Natural killer cell treated with Interleukin-12 subunit alpha and Interleukin-12 subunit beta and Interleukin-15 and Interleukin-18, amount 100 ng/mL, for 72 hours (primary cell): ENCODE measurements at places on chromosomes 5 and 9. TPM values are rescaled to one million over a fixed set of nuclear protein-coding genes. Genes with fewer than 3 reads are reported as not detected.

DNA sequence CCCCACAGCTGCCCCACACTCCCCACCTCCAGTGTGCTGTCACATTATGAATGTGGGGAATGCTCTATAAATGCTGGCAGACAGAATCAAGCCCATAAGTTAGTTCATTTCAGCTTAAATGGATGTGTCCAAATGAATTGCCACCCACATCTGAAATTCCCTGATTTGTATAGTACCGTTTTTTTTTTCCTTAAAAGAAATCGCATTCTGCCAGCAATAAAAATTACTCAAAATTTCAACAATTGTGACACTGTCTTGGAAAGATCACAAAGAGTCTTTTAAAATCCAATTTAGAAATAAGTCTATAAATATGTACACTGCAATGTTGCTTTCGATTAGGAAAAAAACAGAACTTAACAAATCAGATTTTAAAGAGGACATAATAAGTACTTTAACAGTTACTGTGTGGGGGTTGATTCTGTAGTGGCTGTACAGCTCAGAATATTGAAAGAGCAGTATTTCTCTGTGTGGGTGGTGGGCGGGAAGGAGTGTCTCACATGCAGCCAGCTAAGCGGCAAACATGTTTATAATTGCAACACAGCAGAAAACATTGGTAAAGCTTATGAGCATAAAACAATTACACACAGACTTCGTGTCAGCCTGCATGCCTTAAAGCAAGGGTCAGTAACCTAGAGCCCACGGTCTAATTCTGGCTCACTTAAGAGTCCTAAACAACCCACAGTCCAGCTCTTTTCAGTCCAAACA is 24.9 kb upstream of the CSNK1G3 start:
- no peak overlapping the region for H3K27ac ChIP-seq
- H3K27me3 ChIP-seq: peaks cover 21% of the 10 kb centered on the region

- H3K36me3 ChIP-seq: peaks cover 10% of the 10 kb centered on the region
- H3K4me3 ChIP-seq: no peak overlapping the region
- no peak for DNase-seq
- no peak overlapping the region for H3K27ac ChIP-seq
- no peaks in the 10 kb centered on the region for H3K27me3 ChIP-seq
Observed at GRCh38 chr9:93536874-93537273, 39.5 kb upstream of the PHF2 start.

DNA sequence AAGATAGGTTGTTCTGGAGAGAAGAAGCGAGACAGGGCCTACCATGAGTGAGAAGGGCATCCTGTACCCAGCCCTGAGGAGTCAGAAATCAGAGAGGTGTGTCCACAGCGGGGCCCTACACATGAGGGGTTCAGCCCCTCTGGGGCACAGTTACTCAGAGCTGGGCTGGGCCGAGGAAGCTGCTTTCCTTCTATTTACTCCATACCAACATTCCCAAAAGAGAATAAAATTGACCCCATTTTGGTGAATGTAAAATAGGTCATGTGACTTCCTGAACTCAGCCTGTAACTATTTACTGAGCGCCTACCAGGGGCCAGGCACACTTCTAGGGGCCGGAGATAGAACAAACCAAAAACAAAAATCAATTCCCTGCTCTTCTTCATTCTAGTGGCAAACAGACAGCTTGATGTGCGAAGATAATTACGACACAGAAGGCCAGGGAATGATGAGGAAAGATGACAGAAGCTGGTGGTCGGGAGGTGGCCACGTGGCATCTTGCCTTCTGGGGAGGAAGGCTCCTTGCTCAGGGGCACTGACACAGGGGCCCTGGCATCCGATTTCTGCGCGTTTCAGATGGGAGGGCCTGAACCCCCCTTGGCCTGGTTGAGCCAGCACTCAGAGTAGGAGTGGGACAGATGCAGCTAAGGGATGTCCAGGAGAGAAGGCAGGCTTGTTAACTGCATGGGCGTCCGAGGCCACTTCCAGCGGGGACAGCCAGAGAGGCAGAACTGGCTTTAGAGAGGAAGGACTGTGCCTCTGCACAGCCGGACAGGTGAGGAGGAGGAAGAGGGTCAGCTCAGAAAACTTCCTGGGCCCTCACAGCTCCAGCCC is 121.8 kb downstream of the NSG2 start:
- H3K4me3 ChIP-seq: no peak overlapping the region
- peaks cover 11% of the 10 kb centered on the region for H3K27me3 ChIP-seq
- no peaks in the 10 kb centered on the region for H3K36me3 ChIP-seq
- no peak for DNase-seq
- no peak overlapping the region for H3K27ac ChIP-seq

DNA sequence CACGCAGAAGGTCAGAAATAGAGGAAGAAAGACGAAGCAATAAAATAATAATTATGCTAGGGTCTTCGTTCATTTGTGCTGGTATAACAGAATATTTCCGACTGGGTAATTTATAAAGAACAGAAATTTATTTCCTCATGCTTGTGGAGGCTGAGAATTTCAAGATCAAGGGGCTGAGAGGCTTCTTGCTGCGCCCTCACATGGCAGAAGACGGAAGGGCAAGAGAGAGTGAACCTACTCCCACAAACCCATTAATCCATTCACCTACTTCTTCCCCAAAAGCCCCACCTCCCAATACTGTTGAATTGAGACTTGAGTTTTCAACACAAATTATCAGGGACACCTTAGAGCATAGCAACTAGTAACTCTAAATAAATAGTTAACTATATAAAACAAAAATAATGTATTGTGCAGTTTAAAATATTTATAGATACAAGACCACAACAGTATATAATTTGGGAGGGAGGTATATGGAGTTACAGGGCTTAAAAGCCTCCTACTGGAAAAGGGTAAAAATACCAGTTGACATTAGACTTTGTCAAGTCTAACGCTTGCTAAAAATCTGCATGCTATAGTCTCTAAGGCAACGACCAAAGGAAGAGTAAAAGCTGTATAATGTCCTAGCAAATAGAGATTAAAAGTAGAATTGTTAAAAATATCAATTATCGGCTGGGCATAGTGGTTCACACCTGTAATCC is 40.3 kb upstream of the NAA35 start:
- H3K27me3 ChIP-seq: no peaks in the 10 kb centered on the region
- no peak overlapping the region for H3K4me3 ChIP-seq
- no peak overlapping the region for H3K27ac ChIP-seq
- H3K4me1 ChIP-seq: peaks cover 6% of the 10 kb centered on the region
- H3K36me3 ChIP-seq: no peaks in the 10 kb centered on the region
- no peak for DNase-seq

DNA sequence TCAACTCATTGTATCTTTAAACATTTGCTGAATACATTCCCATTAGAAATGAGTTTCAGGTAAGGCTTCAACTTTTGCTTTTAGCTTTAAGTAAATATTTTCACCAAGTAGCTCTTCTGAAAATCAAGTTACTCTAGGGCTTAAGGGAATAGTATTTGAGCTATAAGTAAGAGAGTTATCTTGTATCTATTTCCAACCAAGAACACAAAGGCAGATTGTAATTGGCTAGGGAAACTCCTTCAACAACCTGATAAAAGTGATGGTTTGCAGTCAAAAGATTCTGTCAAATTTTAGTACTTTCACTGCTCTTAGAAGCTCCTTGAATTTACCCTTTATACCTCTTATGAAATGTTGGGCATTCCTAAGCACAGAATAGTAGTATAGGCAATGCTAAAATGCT is 13.0 kb downstream of the ELL2 start:
- H3K27me3 ChIP-seq: no peaks in the 10 kb centered on the region
- H3K36me3 ChIP-seq: peaks cover 19% of the 10 kb centered on the region
- no peak overlapping the region for H3K27ac ChIP-seq
- DNase-seq: no peak

GRCh38 chr5:945691-946551 is 53.2 kb downstream of the TRIP13 start:
- DNase-seq: no peak
- H3K4me1 ChIP-seq: no peaks in the 10 kb centered on the region
- H3K27me3 ChIP-seq: peaks cover 36% of the 10 kb centered on the region
- no peaks in the 10 kb centered on the region for H3K36me3 ChIP-seq

GRCh38 chr5:132019337-132019736 is 7.9 kb upstream of the ACSL6 start:
- peak overlapping the region; percentile 86 for H3K27ac ChIP-seq
- H3K4me3 ChIP-seq: no peak overlapping the region
- H3K27me3 ChIP-seq: peaks cover 24% of the 10 kb centered on the region
- peaks cover 44% of the 10 kb centered on the region for H3K4me1 ChIP-seq

DNA sequence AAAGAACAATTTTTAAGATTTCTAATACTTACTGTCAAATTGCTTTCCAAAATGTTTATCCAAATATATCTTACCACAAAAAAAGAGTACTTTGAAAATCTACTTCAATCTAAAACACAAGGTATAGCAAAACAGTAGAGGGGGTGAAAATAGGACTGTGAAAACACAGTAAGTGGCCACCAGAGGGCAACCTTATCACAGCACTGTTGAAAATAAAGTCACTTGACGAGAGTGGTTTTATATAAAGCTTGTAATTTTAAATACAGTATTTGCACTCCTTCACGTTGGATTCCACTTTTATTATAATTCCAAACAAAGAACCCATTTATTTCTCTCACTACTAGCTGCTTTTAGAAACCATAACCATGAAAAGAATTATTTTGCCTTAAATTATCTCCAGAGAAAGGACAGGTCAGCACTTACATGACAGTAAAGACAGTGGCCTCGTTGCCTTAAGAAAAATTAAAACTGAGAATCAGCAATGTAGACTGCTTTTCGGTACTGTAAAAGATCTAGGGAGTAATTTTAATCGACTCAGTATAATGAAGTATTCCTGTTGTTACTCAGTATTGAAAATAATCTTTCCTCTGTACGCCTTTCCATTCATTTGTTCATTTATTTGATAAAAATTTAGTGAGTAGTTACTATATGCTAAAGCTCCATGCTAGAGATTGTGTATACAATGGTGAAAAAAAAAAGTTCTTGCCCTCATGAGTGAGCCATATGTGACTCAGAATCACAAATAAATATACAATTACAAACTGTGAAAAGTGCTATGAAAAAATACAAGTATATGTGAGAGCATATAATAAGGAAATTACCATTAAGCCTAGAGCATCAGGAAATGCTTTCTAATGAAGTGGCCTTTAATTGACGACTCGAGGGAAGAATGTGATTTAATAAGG is 40.0 kb upstream of the CDK5RAP2 start:
- H3K4me3 ChIP-seq: no peak overlapping the region
- H3K36me3 ChIP-seq: no peaks in the 10 kb centered on the region
- DNase-seq: peak; percentile 76

DNA sequence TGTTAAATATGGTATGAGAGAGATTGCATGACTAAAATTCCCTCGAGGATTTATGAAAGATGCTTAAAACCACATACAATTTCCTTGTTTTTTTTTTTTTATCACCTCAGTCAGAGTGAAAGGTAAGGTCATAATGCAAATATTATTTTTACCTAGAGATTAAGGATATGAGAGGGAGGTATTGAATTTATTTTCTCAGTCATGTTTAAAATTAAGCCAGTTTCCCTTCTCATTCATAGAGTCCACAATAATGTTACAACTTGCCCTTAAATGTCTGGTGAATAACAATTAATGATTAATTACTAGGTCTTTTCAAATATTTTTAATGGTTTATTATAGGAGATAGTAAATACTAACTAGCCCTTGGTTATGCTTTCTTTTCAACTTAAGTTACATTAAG is 144.9 kb upstream of the HAPLN1 start:
- no peak for DNase-seq
- no peak overlapping the region for H3K27ac ChIP-seq
- no peaks in the 10 kb centered on the region for H3K36me3 ChIP-seq
- H3K27me3 ChIP-seq: no peaks in the 10 kb centered on the region
- no peak overlapping the region for H3K4me3 ChIP-seq

GRCh38 chr5:173420108-173420507 is 91.9 kb upstream of the STC2 start:
- H3K4me1 ChIP-seq: no peaks in the 10 kb centered on the region
- no peak for DNase-seq
- peaks cover 11% of the 10 kb centered on the region for H3K27me3 ChIP-seq

GRCh38 chr9:124366476-124367220 is 48.6 kb downstream of the PSMB7 start:
- no peaks in the 10 kb centered on the region for H3K27me3 ChIP-seq
- no peak overlapping the region for H3K4me3 ChIP-seq
- peaks cover 6% of the 10 kb centered on the region for H3K36me3 ChIP-seq
- H3K4me1 ChIP-seq: peaks cover 49% of the 10 kb centered on the region
- DNase-seq: no peak

GRCh38 chr5:65075623-65076250 is 307.0 kb downstream of the CWC27 start:
- no peak overlapping the region for H3K27ac ChIP-seq
- H3K36me3 ChIP-seq: no peaks in the 10 kb centered on the region
- peaks cover 13% of the 10 kb centered on the region for H3K27me3 ChIP-seq

DNA sequence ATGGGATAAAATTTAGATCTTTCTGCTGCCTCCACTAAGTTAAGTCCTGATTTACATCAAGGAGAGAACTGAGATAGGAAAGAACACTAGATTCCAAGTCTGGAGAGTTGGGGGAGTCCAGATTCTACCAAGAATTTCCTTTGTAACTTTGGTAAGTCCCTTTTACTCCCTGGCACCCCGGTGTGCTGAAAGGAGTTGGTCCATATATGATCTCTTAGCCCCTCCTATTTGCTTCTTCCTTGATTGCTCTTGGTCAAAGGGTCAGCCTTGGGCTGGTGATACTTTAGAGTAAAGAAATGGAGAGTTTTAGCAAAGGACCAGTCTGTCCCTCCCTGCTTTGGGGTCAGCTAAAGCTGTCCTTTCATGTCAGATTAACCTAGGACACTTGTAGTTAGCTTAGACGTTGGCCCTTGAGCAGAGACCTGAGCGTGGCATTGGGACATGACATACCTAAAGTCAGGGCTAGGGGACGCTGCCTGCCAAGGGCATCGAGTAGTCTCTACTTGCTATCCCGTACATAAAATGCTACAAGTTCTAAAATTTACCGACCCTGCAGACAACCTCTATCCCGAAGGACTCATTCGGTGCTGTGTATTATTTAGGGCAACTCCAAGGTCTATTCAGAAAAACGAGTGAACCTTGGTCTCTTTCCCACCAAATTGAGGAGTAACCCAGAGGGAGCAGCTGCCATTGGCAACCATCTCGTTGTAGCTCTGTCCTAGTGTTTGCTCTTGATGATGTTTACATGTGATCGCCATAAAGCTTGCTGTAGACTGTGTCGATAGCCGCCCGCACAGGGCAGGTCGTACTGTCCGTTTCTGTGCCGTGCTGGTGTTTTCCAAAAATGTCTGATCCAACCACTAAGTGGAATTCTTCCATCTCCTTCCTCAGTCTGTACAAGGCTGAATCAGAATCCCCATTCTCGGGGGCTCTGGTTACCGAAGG is 94.4 kb downstream of the PDE6A start:
- no peaks in the 10 kb centered on the region for H3K27me3 ChIP-seq
- DNase-seq: no peak
- peaks cover 3% of the 10 kb centered on the region for H3K4me1 ChIP-seq

GRCh38 chr5:95668728-95669127 is 14.1 kb downstream of the SPATA9 start:
- no peaks in the 10 kb centered on the region for H3K4me1 ChIP-seq
- H3K27me3 ChIP-seq: no peaks in the 10 kb centered on the region
- H3K4me3 ChIP-seq: no peak overlapping the region
- DNase-seq: no peak
- no peaks in the 10 kb centered on the region for H3K36me3 ChIP-seq
- H3K27ac ChIP-seq: no peak overlapping the region

The FST gene
- total RNA-seq: not detected

The CEL gene
- 0.95 TPM for total RNA-seq

The RECK gene
- total RNA-seq: 7.0 TPM

The MARCOL gene
- not detected for total RNA-seq

The PHF24 gene
- total RNA-seq: not detected

The AFF4 gene
- total RNA-seq: 39.7 TPM

The IGFBPL1 gene
- total RNA-seq: not detected

The LEAP2 gene
- 5.6 TPM for total RNA-seq

The ITK gene
- 225 TPM for total RNA-seq

The ZNF474 gene
- not detected for total RNA-seq

The ZNF366 gene
- not detected for total RNA-seq

The HSPA9 gene
- 473 TPM for total RNA-seq
